Mucosa of descending colon (tissue), 3 donors: ENCODE measurements at places on chromosomes 4 and X. TPM values are rescaled to one million over a fixed set of nuclear protein-coding genes. Genes with fewer than 3 reads are reported as not detected.
A peak's percentile ranks its signal among the peaks of the same experiment; 100 is the strongest.

The SORBS2 gene
- 53.7 TPM for total RNA-seq

The BTK gene
- total RNA-seq: 5.0 TPM

The RTL5 gene
- total RNA-seq: 13.5 TPM

The NIPAL1 gene
- 24.1 TPM for total RNA-seq

The FGF16 gene
- 0.28 TPM for total RNA-seq

DNA sequence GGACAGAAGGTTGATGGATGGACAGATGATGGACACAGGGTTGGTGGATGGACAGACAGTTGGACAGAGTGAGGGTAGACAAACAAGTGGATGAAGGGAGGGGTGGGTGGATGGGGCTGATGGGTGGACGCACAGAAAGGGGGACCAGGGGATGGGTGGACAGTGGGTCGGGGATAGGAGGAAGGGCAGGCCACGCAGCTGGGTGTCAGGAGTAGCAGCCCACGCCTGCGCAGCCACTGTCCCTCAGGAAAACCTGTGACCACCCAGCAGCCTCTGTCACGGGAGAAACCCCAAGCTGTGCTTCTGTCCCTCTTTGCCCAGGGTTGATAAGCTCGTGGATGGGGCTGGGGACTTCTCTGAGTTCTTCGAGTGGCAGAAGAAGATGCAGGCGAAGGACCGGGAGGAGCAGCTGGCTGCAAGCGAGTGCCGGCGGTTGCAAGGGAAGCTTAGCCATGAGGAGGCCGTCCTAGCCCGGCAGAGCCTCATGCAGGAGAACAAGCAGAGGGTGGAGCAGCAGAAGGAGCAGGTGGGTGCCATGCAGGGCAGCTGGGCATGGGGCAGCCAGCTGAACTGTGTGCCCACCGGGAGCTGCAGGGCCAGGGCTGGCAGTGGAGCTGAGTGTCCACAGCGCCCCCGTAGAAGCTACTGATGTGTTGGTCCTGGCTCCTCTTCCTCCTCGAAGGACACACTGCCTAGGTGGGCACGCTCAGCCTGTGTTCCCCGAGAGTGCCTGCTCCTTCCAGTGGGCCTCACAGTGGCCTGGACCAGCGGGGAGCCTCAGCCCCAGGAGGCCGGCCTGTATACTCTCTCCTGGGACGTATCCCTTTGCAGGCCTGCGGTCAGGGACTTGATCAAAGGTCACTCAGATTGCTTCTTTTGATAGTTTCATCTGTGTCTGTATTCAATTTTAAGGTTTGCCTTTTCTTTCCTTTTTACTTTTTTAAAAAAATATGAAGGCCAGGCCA is 16.8 kb upstream of the RNF4 start:
- DNase-seq: no peak

GRCh38 chr4:181877329-181877848 is 365.8 kb upstream of the TENM3 start:
- no peak for DNase-seq

DNA sequence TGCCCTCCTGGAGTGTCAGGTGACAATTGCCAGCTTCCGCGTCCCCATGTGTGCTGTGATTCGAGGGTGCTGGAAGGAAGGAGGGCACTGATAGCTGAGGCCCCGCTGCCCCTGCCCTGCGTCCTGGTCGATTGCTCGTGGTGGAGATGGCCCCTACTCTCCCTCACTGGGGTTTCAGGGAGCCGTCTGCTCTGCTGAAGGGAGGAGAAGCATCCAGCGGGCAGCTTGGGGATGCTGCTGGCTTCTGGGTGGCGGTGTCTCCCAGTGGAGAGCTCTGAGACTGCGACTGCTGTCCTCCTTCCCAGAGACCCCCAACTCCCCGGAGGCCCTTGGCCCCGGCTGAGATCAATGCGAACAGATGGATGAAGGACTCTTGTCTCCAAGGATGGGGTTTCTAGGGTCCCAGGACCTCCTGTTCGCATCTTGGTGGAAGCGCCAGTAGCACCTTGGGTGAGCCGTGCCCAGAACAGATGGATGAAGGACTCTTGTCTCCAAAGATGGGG is 98.6 kb downstream of the PSAPL1 start:
- DNase-seq: no peak

DNA sequence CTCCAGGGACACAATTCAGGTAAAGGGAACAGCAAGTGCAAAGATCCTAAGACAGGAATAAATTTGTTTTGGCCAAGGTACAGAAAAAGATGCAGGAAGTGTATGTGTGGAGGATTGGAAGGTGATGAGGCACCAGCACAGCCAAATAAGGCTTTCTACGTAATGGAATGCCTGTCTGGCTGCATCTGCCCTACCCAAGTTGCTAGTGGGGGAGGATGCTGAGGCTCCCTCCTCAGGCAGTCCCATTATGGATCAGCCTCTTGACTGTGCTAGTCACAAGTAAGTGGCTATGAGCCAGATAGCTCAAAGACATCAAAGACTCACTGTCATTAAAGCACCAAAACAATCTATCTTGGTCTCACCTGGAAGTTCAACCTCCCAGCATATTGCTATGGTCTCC is 300.9 kb upstream of the FAT4 start:
- DNase-seq: no peak

GRCh38 chr4:2092669-2093053 is 33.5 kb downstream of the NAT8L start:
- DNase-seq: no peak

- no peak for DNase-seq
Observed at GRCh38 chr4:155761916-155762315, 3.1 kb downstream of the GUCY1B1 start.

DNA sequence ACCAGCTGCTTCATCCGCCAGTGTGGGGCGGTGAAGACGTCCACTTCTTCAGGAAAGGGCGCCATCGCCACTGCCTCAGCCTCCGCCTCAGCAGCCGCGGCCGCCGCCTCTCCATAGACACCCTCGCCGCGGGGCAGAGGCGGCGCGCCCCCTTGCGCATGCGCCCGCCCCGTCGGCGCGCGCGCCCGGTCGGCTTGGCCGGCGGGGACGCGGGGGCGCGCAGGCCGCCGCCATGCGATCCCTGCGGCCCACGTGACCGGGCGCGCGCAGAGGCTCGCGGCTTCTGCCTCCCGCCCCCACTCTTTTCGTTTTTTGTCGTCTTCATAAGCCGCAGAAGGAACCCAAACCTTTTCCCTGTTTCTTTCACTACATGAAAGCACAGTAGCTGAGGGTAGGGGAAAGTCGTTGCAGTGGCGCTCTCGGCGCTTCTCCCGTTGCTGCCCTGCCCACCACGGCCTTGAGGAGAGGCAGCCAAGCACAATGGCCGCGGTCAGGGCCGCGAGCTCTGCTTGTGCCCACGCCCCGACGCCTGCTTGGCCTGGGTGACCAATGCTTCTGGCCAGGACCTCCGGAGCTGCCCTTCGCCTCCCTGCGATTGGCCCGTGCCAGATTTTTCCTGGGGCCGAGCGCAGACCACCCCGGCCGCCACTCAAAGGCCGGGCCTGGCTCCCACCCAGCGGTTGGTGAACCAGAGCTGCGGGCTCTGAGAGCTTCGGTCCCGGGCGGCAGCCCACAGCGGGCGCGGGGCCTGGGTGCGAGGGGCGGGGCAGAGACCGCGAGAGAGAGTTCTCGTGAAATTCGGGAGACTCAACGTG is at the start of gene FBXL5:
FBXL5 (minus strand) TSS at position 135 of the 815 bp plus-strand sequence; CDS start at position 65, 70 bp downstream.
- peak; percentile 86 for DNase-seq
